ENCODE measurements at places on chromosomes 6 and 20.
A peak's percentile ranks its signal among the peaks of the same experiment; 100 is the strongest.

GRCh38 chr6:137798261-137798660, 68.8 kb upstream of the TNFAIP3 start:
- DNase-seq = no peak

- DNase-seq = no peak
These were observed at the start of gene ETV7 for GRCh38 chr6:36387440-36388303. Gene ETV7, minus strand, starts transcription at chr6:36387669. Its CDS starts 128 bp downstream, at chr6:36387541.

DNA sequence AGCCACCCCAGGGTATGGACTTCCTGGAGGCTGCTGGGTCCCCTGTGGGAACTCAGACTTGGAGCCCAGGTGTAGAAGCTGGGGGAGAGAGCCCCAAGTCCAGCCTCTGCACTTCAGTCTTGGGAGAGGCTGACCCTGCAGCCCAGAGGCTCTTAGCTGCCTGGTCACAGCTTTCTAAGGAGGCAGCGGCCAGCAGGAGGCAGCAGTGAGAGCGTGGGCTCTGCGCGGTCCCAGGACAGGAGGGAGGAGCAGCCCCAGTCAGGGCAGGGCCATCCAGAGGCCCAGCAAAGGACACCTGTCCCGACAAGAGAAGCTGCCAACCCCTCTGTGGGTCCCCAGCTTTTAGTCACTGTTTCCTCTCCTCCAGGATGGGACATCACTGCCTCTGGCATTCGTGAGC, 9.4 kb downstream of the TREML2 start:
- DNase-seq = no peak

- DNase-seq = no peak
These were observed 63.3 kb upstream of the PTGIS start for GRCh38 chr20:49631061-49631716.

DNA sequence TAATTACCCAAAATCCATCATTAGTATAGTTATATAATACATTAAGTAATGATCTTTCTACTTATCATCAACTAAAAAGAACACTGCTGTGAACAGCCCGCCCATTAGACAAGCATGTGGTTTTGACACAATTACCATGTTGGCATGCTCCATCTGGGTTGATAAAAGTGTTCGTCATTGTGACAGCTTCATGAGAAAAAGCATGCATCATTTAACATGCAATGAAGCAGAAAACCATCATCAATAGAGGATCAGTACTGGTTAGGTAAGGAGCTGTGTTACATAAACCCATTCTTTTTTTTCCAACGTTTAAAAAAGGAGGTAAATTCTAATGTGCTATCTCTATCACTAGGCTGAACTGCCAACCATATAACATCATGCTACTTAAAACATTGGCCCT, 101.9 kb downstream of the EPB41L2 start:
- no peak for DNase-seq

GRCh38 chr6:44044154-44044539, 83.1 kb downstream of the MRPL14 start:
- DNase-seq = no peak

- DNase-seq = no peak
These were observed 9.3 kb upstream of the JPH2 start for GRCh38 chr20:44196271-44196670.

DNA sequence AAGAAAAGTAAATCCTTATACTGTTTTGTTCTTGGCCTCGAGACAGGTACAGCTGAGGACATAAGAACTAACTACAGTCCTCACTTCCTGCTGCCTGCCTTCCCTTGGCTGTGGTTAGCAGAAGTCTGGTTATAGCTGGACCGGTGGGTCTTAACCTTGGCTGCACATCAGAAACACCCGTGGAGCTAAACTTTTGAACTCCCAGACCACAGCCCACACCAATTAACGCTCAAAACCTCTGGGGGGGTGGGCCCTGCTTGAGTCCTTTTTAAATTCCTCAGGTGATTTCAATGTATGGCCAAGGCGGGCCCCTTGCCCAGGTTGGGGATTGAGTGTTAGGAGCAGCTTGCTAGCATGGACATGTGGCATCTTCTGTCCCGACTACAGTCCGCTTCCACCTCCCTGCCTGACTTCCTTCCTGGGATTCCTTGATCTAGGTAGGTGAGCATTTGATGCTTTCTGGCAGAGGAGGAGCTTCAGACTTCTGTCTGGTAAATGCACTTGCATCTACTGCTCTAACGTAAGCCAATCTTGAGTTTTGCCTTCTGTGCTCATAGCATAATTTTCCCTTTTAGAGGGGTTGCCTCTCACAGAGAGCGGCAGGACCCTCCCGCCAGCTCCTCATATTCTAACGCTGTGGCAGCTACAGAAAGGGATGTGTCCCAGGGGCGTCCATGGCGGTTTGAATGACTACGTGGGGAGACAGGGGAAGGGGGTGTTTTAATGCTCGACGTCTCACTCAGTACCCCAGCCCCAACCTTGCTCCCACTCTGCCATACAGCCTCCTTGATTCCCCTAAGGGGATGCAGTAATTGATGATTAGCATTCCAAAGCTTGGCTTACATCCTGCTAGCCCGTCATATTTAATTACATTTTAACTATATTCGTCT, 390.1 kb downstream of the ZFAND3 start:
- DNase-seq = peak; percentile 84

DNA sequence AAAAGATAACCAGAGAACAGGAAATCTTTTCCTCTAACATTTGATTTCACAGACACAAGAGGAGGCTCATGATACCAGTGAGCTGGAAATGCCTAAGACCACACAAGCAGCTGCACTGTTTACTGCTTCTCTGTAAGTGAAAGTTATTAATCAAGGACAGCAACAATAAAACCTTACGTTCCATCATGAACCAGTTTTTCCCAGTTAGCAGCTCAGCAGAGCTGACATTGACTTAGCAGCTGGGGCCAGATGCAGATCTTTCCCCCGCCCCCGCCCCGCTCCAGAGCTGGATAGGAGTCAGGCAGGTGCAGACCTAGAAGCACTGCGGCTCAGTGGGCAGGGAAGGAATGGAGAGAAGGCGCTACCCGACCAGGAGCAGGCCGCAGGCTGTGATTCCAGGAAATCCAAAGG, 275.2 kb downstream of the GMDS start:
- DNase-seq = no peak

GRCh38 chr6:134733801-134734200, 216.1 kb downstream of the ALDH8A1 start:
- no peak for DNase-seq

DNA sequence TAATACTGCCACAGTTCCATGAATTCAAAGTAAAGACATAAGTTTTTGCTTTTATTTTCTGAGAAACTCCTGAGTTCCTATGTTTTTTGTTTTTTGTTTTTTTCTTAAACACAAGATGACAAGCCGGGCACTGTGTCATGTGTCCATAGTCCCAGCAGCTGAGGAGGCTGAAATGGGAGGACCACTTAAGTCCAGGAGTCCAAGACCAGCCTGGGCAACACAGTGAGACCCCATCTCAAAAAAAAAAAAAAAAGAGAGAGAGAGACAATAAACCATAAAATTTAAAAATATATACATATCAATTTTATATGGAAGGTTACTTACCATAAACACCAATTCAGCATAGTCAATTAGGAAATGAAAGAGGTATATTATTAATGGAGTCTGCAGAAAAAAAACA, 31.9 kb downstream of the PIGU start:
- no peak for DNase-seq

DNA sequence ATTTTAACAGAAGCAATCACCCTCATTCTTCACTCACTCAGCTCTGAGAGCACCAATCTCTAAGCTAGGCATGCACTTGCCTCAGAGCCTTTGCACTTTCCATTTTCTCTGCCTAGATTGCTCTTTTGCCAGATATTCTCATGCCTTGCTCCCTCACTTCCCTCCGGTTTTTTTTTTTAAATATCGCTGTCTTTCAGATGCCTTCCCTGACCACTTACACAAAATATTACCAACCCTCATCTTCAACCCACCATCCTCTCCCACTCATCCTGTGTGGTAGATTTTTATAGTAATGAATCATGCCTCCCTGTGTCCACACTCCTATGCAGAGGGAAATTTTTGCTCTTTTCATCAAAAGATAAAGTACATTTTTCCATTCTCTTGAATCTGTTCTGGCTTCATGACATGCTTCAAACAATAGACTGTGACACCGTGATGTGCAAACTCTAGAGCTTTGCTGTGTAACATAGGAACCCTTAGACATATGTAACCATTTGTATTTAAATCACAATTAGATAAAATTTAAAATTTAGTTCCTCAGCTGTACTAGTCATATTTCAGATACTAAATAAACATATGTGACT, 437.1 kb downstream of the UTRN start:
- DNase-seq = no peak

DNA sequence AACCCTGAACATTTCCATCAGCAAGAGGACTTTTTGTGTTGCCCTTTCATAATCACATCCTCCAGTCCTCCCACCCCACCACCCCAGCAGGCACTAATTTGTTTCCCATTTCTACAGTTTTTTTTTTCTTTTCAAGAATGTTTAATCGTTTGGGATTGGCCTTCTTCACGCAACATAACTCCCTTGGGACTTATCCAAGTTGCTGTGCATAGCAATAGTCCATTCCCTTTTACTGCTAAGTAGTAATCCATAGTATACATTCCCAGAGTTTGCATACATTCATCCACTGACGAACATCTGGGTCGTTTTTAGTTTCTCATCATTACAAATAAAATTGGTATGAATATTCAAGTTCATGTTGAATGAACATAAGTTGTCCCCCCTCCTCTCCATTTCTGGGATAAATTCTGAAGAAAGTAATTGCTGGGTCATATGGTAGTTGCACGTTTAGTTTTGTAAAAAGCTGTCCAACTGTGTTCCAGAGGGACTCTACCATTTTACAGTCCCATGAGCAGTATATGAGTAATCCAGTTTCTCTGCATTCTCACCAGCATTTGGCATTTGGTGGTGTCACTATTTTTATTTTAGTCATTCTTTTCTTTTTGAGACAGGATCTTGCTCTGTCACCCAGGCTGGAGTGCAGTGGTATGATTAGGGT, 90.8 kb downstream of the DOK5 start:
- no peak for DNase-seq

All from retinal pigment epithelial cell (primary cell).